ENCODE measurements at places on chromosomes 4 and X. TPM values are rescaled to one million over a fixed set of nuclear protein-coding genes. Genes with fewer than 3 reads are reported as not detected.

Gene NUDT9
- 16.9 TPM for polyA plus RNA-seq

Gene ODAPH
- polyA plus RNA-seq = 0.59 TPM

Gene CFI
- not detected for polyA plus RNA-seq

Gene DDIT4L
- polyA plus RNA-seq = 0.22 TPM

DNA sequence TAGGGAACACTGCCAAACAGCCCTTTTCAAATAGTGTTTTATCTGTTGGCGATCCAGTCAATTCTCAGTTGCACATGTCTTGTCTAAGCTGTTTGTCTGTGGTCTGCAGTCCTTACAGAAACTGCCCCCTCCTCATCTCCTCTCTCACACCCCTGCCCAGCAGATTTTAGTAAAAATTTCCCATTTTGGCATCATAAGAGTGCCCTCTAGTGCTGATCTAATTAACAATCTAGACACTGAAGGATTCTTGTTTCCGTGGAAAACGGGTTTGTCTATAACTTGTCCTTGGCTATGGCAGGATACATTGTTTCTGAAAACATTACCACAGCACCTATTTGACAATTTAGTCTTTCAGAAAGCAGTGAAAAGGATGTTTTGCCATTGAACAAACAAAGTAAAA lies 227.2 kb upstream of the MBNL3 start:
- H3K27ac ChIP-seq = no peak overlapping the region
- DNase-seq = no peak
- H3K4me3 ChIP-seq = no peak overlapping the region
- H3K4me1 ChIP-seq = no peaks in the 10 kb centered on the region

DNA sequence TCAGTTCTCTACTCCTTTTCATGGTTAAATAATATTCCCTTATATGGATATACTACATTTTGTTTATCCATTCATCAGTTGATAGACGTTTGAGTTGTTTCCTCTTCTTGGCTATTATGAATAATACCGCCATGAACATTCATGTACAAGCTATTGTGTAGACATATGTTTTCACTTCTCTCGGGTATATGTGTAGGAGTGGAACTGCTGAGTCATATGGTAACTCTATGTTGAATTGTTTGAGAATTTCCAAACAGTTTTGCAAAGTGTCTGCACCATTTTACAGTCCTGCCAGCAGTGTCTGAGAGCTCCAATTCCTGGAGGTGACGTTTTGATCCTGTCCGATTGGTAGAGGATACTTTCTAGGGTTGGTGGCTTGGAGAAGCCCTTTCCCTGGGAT lies 23.6 kb downstream of the PLAC1 start:
- no peak overlapping the region for H3K4me3 ChIP-seq
- H3K27ac ChIP-seq = no peak overlapping the region

- H3K4me3 ChIP-seq = no peak overlapping the region
- H3K4me1 ChIP-seq = no peaks in the 10 kb centered on the region
- H3K27ac ChIP-seq = no peak overlapping the region
- H3K27me3 ChIP-seq = no peaks in the 10 kb centered on the region
- no peaks in the 10 kb centered on the region for H3K36me3 ChIP-seq
These were observed 185.3 kb upstream of the BCOR start for GRCh38 chrX:40282946-40283660.
